ENCODE measurements at places on chromosomes 3 and 15.

GRCh38 chr15:77387365-77388105 is 32.4 kb downstream of the PEAK1 start:
- no peak for DNase-seq

GRCh38 chr15:47812470-47812999 is 95.2 kb downstream of the SEMA6D start:
- DNase-seq: no peak

GRCh38 chr3:81886081-81886480 is 124.6 kb upstream of the GBE1 start:
- no peak for DNase-seq

DNA sequence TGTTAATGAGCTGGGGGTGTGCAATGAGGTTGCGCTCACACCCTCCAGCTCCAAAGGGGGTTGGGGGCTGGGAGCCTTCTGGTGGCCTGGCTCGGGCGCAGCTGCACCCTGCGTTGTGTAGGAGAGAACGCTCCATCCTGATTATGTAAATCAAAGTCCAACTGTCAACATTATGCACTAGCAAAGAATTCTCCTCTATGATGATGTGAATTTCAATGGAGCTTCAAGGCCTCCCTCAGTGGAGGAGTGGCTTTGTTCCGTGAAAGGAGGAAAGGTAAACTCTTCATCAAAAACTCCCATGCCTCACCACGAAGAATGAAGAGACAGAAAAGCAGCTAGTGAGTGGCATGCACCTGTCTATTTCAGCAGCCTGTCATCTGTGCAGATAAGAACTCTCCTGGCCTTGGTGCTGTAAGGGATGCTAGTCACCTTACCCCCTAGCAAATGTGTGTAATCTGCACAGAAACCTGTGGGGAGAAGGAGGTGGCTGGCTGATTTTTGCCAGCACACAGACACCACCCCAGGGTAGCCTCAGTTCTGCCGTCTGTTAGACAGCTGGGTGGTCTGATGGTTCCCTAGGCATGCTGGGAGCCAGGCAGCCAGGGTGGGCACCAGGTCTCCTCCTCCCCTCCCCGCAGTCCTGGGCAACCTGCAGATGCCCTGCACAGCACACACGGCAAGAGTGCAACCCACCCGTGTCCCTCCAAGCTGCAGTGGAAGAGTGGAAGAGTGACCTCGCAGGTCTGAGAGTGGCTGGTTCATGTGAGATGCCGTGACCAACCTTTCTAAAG is 47.0 kb upstream of the TRPM1 start:
- DNase-seq: no peak

GRCh38 chr3:129070086-129070885 is 9.7 kb downstream of the GP9 start:
- no peak for DNase-seq

DNA sequence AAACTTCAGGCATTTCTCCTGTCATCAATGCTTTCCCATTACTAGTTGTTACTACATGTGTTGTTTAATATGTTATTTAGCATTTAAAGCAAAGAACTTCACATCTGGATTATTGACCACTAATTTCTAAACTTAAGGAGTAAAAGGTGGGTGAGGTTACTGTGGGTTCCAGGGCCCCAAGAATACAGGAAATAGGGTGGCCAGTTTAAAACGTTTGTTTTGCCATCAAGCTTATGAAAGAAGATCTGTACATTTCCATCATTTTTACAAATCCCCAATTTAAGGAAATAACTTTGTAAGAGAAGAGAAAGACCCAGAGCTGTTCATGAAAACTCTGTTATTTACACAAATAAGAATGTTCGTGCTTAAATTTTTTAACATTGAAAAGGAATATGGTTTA is 54.5 kb upstream of the ACKR4 start:
- no peak for DNase-seq

Data from fibroblast of skin of left biceps (primary cell).